ENCODE measurements at places on chromosomes 12 and 14. TPM values are rescaled to one million over a fixed set of nuclear protein-coding genes. Genes with fewer than 3 reads are reported as not detected.

The TMEM119 gene
- total RNA-seq = 20.0 TPM

The IKZF4 gene
- total RNA-seq = 1.8 TPM

The SLC10A1 gene
- not detected for total RNA-seq

The GRIP1 gene
- total RNA-seq = 0.26 TPM

The LIN7A gene
- total RNA-seq = 0.13 TPM

Measured in articular chondrocyte of knee joint (primary cell).